ENCODE measurements at places on chromosomes 7 and 10.

- DNase-seq, result no peak
Observed at GRCh38 chr10:74086317-74086716, 64.3 kb downstream of the AP3M1 start.

DNA sequence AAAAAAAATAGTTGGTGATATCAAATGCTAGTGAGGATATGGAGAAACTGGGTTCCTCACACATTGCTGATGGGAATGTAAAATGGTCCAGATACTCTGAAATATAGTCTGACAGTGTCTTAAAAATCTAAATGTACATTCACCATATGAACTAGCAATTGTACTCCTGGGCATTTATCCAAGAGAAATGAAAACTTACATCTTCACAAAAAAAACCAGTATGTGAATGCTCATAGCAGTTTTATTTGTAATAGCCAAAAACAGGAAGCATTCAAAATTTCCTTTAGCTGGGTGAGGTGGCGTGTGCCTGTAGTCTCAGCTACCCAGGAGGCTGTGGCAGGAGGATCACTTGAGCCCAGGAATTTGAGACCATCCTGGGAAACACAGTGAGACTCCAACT, 2.1 kb upstream of the SSC4D start:
- no peak for DNase-seq

GRCh38 chr7:32022966-32023365, 47.2 kb downstream of the PDE1C start:
- no peak for DNase-seq

GRCh38 chr10:97532935-97533671, 34.4 kb downstream of the UBTD1 start:
- DNase-seq, result no peak

- DNase-seq, result no peak
Observed at GRCh38 chr7:99944497-99945070, 15.2 kb upstream of the GJC3 start.

DNA sequence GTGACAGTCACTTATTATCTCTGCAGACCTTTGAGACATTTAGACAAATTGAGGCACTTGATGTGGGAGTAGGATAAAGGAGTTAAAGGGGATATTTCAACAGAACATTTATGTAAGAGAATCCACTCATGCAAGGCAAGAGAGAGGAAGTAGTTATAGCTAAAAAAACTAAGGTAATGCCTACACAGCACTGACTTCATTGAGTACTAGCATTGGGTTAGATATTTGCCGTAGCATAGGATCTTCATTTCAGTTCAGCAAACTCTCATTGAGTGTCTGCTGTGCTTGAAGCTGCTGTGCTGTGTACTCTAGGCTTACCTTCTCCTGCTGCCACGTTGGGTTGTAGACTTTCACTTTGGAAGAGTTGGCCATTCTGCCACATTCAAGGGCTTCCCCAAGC, 10.5 kb upstream of the ENTPD1 start:
- DNase-seq, result no peak

GRCh38 chr10:86775056-86775869, 18.8 kb downstream of the BMPR1A start:
- no peak for DNase-seq

GRCh38 chr10:47245731-47246350, 54.2 kb upstream of the GDF10 start:
- no peak for DNase-seq

DNA sequence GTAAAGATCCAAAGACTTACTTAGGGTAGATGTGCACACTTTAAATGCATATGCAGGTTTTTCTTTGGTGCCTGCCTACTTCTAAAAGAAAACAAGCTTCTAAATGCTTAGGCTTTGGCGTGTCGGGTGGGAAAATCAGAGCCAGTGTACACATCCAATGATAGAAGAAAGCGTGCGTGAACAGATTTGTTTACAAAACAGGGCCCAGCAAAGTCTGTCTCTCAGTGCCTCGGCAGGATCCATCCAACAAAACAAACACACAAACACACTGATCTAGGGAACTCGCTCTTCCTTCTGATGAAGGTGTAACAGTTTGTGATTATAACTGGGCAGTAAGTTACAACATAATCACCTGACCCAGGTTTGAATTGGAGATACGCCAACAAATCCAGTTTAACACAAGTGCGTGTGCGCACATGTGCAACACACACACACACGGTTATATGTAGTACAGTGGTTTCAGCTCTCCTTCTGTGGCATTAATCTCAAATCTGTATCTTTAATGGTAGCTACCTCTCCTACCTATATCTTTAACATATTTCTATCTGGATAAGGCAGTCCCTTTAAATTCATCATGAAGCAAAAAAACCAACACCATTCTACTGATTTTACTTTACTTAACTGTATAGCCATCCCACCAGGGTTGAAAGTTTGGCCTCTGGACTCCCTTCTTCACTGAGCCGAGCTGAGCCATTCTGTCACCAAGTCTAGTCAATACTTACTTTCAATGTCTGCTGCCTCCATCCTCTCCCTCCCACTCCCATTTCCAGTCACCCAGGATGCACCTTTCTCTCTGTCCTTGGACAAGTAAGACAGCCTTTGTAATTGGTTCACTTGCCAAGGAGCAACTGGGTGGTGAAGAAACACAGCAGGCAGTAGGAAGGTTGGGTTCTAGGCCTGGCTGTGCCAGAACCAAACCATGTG, 184.4 kb upstream of the KLF14 start:
- no peak for DNase-seq

All from CD4-positive, alpha-beta T cell treated with Interleukin-12 subunit alpha and Interleukin-12 subunit beta, for 1 hour (primary cell).